ENCODE measurements at places on chromosomes 3 and 15.

DNA sequence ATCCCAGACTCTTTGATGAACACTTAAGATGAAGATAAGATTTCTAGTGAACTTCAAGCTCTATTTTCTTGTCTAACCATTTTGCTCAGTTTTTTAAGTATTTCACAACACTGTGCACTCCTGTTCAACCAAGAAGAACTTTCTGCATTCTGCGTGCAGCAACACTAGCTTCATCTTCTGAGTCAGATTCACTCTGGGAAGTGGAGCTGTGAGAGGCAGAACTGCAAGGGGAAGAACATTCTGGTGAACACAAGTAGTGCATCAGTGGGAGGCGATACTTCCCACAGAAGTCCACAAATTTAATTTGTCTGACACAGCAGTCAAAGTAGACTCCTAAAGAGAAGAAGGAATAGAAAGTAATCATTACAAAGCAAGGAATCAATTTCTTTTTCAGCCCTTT lies 18.1 kb downstream of the LRRC58 start:
- peaks cover 19% of the 10 kb centered on the region for H3K36me3 ChIP-seq
- DNase-seq, result no peak
- no peaks in the 10 kb centered on the region for H3K4me1 ChIP-seq
- H3K27me3 ChIP-seq, result no peaks in the 10 kb centered on the region
- H3K4me3 ChIP-seq, result no peak overlapping the region
- H3K27ac ChIP-seq, result no peak overlapping the region

- no peak for DNase-seq
- H3K27me3 ChIP-seq, result peaks cover 11% of the 10 kb centered on the region
- H3K27ac ChIP-seq, result no peak overlapping the region
- H3K4me1 ChIP-seq, result peaks cover 9% of the 10 kb centered on the region
- H3K36me3 ChIP-seq, result no peaks in the 10 kb centered on the region
These were observed 46.1 kb upstream of the TMCO5A start for GRCh38 chr15:37888356-37888755.

DNA sequence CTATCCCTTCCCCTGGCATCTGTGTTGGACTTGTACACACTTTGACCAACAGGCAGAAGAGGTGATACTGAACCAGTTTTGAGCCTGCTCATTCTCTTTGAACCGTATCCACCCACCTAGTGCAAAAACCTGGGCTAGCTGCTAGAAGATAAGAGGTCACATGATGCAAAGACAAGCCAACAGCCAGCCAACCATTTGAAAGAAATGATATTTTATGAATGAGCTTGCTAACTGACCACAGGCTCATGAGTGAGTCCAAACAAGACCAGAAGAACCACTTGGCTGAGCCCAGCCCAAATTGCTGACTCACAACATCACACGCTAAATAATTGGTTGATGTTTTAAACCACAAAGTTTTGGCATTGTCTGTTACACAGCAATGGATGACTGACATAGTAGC lies 74.0 kb upstream of the CTNNB1 start:
- no peaks in the 10 kb centered on the region for H3K27me3 ChIP-seq
- no peak overlapping the region for H3K27ac ChIP-seq
- H3K4me3 ChIP-seq, result no peak overlapping the region
- H3K36me3 ChIP-seq, result peaks cover 8% of the 10 kb centered on the region
- H3K4me1 ChIP-seq, result peaks cover 8% of the 10 kb centered on the region
- no peak for DNase-seq

GRCh38 chr3:52835766-52836470 lies 1.1 kb upstream of the MUSTN1 start:
- H3K36me3 ChIP-seq, result peaks cover under 1% of the 10 kb centered on the region
- peaks cover 41% of the 10 kb centered on the region for H3K4me1 ChIP-seq
- H3K27ac ChIP-seq, result no peak overlapping the region
- H3K4me3 ChIP-seq, result no peak overlapping the region

- H3K4me1 ChIP-seq, result peaks cover 14% of the 10 kb centered on the region
- no peak overlapping the region for H3K27ac ChIP-seq
- peaks cover 5% of the 10 kb centered on the region for H3K27me3 ChIP-seq
These were observed 266.7 kb downstream of the SLCO3A1 start for GRCh38 chr15:92120094-92120795.

All from neural crest cell (in vitro differentiated cells).